ENCODE measurements at places on chromosomes 6 and 20. TPM values are rescaled to one million over a fixed set of nuclear protein-coding genes. Genes with fewer than 3 reads are reported as not detected.

Gene NKX2-4
- not detected for polyA plus RNA-seq

Gene SLC32A1
- not detected for polyA plus RNA-seq

Gene TCF21
- 0.17 TPM for polyA plus RNA-seq

Gene MTFR2
- polyA plus RNA-seq = 11.8 TPM

Gene TRMT11
- polyA plus RNA-seq = 16.2 TPM

Gene TBC1D22B
- 6.6 TPM for polyA plus RNA-seq

Gene HLA-DOA
- polyA plus RNA-seq = not detected

Gene PPIL4
- 17.2 TPM for polyA plus RNA-seq

Gene PAK1IP1
- 23.1 TPM for polyA plus RNA-seq

Gene SEC63
- 23.0 TPM for polyA plus RNA-seq

Gene PKIB
- polyA plus RNA-seq = 0.67 TPM

Gene KHDRBS2
- not detected for polyA plus RNA-seq

Gene PNLDC1
- polyA plus RNA-seq = 0.13 TPM

Gene RFX6
- polyA plus RNA-seq = not detected

Gene GGTLC1
- not detected for polyA plus RNA-seq

Gene CDH22
- polyA plus RNA-seq = 0.03 TPM

Gene ROS1
- 0.17 TPM for polyA plus RNA-seq

Gene TPBG
- polyA plus RNA-seq = 33.2 TPM

Gene KCNB1
- 0.12 TPM for polyA plus RNA-seq

Gene TREML2
- not detected for polyA plus RNA-seq

Gene LY6G5C
- polyA plus RNA-seq = 1.9 TPM

Gene SEL1L2
- polyA plus RNA-seq = not detected

Gene SLC22A7
- polyA plus RNA-seq = not detected

Gene PTK6
- 2.2 TPM for polyA plus RNA-seq

Gene IYD
- polyA plus RNA-seq = not detected

Gene STX16
- 79.0 TPM for polyA plus RNA-seq

Gene RWDD2A
- 2.2 TPM for polyA plus RNA-seq

Gene PPIL6
- 2.0 TPM for polyA plus RNA-seq

Gene ERMARD
- 7.7 TPM for polyA plus RNA-seq

Gene PTGIS
- 0.05 TPM for polyA plus RNA-seq

Gene CLIC5
- polyA plus RNA-seq = not detected

Gene TBXT
- polyA plus RNA-seq = not detected

Gene SOBP
- polyA plus RNA-seq = 0.53 TPM

Measured in A549 (cell line).